EL (cell line): ENCODE measurements at places on chromosomes 5 and 9.

DNA sequence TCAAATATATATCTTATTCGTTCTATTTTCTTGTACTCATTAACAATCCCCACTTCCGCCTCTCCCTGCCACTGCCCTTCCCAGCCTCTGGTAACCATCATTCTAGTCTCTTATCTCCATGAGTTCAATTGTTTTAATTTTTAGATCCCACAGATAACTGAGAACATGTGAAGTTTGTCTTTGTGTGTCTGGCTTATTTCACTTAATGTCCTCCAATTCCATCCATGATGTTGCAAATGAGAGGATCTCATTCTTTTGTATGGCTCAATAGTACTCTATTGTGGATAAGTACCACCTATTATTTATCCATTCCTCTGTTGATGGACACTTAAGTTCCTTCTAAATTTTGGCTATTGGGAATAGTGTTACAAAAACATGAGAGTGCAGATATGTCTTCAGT lies 17.2 kb upstream of the CMYA5 start:
- DNase-seq = no peak

DNA sequence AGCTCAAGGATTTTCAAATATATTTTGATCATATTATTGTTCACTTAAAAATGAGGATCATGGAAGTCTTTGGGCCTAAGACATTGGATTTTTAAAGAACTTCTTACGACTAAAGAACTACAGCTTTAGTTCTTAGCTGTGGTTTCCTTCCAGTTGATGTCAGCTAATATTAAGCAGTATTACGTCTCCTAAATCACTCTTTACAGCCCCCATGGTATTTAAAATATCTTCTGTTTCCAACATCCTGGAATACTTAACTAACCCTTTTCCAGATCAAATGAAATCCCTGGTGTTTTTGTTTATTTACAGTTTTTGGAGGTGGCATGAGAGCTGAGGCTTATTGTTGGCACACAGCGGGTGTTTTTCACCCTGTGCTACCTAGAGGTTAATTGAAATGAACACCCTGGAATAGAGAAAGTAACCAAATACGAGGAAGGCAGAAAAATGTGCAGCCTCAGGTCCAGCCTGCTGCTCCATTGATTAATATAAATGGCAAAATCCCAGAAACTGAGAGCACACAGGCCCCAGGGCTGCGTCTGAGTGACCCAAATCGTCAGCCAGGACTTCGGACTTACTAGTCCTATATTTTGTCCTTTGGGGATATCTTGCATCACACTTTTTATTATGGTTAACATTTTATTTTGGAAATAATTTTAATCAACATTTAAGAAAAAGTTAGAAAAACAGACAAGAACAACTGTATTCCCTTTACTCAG lies 52.3 kb upstream of the ICE1 start:
- no peak for DNase-seq

- peak; percentile 38 for DNase-seq
These were observed 83.7 kb downstream of the ADAMTS2 start for GRCh38 chr5:179261301-179262125.

- no peak for DNase-seq
These were observed 40.8 kb downstream of the CTSL start for GRCh38 chr9:87766697-87767096.

GRCh38 chr5:17212996-17213395 lies 4.4 kb upstream of the BASP1 start:
- DNase-seq = no peak

DNA sequence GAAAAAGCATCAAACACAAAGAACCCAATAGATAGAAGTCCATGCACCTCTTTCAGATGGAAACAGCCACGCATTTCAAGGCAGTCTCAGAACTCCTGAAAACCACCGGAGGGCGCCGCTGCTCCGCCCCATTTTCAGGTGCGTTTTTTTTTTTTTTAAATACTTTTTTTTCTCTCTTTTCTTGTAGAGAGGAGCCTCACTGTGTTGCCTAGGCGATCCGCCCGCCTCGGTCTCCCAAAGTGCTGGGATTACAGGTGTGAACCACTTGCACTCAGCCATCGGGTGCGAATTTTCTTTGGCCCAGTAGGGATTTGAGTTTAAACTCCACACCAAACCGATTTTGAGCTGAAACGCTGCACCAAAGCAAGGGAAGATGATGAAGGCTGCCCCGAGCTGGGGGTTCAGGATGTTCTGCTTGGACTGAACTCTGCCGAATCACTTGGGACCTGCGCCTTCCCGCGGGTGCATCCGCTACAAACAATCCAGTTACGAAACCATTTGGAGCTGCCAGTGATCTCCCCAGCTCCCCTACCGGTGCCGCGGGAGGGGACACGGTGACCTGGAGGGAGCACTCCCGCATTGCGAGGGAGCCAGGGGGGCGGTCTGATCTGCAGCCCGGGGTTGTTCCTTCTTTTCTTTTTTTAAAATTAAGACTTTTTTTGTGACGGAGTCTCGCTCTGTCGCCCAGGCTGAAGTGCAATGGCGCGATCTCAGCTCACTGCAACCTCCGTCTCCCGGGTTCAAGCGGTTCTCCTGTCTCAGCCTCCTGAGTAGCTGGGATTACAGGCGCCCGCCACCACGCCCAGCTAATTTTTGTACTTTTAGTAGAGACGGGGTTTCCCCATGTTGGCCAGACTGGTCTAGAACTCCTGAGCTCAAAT lies 1.4 kb downstream of the PTGR1 start:
- DNase-seq = peak; percentile 64

DNA sequence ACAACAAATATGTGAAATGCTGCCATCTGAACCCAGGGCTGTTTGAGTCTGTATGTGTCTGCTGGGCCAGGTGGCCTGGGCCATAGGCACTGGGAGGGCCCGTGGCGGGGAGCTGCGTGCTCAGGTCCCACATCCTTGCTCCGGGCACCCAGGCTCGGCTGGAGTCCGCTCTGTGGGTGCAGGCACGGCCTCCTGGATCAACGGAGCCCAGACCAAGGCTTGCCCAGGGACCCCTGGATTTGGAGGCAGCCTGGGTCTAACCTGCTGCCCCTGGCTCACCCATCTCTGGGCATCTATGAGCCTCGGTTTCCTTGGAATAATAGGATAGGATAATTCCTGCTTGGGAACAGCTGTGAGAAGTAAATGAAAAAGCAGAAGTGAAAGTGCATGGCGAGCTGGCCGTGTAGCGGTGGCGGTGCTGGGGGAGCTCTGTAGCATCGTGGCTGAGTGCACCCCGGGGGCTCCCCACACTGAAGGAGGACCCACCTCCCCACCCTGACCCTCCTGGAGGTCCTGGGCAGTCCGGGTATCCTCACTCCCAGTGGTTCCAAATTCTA lies 1.2 kb downstream of the CDHR2 start:
- DNase-seq = no peak

DNA sequence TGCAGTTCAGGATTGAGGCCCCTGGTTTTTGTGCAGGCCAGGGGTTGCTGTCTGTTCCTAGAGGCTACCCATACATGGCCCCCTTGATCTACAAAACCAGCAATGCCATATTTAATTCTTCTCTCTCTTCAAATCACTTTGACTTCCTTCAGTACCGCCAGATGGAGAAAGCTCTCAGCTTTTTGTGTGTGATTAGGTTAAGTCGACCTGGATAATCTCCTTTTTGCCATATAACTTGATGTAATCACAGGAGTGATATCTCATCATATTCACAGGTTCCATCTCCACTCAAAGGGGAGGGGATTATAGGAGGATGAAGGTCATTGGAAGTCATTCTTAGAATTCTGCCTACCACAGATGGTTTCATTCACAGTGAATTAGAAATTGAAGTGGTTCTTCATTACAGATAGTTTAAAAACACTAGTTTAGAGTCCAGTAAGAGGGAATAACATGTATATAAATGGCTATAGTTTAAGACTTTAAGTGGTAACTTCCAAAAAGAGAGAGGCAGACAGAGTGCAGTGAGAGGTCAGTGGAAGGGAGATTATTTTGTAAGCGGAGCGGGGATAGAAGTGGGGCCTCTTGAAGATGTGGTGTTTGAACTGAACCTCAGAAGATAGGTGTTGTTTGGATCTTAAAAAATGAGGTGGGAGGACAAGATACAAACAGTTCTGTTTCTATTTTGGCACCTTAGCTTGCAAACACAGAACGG lies 85.9 kb downstream of the GALNT10 start:
- no peak for DNase-seq
